Left renal cortex interstitium (tissue), 4 donors: ENCODE measurements at places on chromosomes 16 and 17. TPM values are rescaled to one million over a fixed set of nuclear protein-coding genes. Genes with fewer than 3 reads are reported as not detected.
A peak's percentile ranks its signal among the peaks of the same experiment; 100 is the strongest.

Gene MARVELD3
- 12.5 TPM for polyA plus RNA-seq

Gene MEIOB
- polyA plus RNA-seq = 0.47 TPM

Gene ZFP3
- polyA plus RNA-seq = 11.9 TPM

DNA sequence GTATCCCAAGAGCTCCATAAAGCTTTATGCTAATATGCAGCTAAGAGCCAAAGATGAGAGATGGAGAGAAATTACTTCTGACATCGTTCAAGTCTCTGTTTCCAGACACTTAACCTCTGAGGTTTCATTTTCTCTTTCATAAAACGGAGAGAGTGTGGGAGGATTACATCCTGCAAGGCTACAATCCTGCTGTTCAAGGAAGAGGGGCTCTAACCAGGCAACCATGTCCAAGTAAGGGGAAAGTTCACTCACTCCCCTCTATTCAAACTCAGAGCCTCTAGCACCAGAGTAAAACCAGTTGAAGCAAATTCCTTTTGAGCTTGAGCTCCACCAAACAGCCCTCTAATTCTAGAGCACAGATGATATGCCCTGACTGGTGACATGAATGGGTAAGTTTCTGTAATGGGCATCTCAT lies 397.4 kb downstream of the NPIPA8 start:
- DNase-seq = peak; percentile 47

DNA sequence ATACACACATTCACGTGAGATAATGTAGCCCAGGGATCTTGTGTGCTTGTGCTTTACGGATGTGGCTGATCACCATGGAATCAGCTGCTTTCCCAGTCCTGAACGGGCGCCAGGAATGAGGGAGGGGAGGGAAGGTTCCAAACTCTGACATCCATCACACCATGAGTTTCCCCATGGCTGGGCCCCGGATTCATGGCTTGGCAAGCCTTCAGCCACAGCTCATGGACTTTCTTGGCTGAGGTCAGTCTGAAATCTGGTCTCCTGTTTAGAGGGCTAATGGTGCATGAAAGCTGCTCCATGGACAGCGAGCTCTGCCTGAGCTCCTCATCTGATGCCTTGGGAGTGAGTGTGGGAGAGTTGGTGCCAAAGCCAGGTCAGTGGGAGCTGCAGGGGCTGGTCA lies 767.6 kb upstream of the EEF2KMT start:
- DNase-seq = peak; percentile 39

DNA sequence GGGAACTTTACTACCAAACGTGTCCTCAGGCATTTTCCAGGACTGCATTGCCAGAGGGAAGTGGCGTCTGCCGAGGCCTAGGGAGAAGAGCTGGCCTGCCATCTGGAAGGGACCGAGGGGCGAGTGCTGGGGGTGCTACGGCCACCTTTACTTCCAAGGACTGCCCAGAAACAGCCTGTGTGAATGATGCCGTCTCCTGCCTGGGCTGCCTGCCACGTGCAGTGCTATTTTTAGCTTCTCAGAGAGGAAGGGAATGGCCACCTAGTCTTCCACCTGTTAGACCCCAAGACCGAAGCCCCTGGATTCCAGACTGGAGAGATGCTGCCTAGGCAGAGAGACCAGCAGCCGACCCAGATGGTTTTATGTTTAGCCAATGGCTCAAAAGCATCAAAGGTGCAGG lies 57.2 kb downstream of the VAC14 start:
- DNase-seq = no peak
